ENCODE measurements at places on chromosomes 5 and 9.
A peak's percentile ranks its signal among the peaks of the same experiment; 100 is the strongest.

- DNase-seq = no peak
These were observed 99.9 kb downstream of the GABRB2 start for GRCh38 chr5:161446655-161447054.

DNA sequence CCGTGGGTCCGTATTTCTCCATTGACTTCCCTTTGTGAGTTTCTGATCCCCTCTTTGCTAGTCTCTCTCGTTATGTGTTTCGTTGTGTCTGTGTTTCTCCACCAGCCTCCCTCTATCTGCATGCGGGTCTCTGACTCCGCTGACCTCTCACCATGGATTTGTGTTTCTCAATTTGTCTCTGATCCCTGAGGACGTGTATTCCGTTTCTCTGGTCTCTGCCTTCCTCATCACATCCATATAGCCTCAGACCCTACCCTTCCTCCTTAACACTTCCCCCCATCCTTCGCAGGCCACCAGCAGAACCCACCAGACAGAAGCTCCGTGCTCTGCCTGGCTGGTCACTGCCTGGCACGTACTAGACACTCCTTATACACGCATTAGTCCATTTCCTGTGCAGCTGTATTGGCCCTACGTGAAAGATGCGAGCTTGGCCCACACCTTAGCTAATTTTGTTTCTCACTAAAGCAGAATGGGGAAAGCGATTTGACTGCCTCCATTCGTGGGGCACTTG lies 631 bp downstream of the B4GALT7 start:
- peak; percentile 29 for DNase-seq

DNA sequence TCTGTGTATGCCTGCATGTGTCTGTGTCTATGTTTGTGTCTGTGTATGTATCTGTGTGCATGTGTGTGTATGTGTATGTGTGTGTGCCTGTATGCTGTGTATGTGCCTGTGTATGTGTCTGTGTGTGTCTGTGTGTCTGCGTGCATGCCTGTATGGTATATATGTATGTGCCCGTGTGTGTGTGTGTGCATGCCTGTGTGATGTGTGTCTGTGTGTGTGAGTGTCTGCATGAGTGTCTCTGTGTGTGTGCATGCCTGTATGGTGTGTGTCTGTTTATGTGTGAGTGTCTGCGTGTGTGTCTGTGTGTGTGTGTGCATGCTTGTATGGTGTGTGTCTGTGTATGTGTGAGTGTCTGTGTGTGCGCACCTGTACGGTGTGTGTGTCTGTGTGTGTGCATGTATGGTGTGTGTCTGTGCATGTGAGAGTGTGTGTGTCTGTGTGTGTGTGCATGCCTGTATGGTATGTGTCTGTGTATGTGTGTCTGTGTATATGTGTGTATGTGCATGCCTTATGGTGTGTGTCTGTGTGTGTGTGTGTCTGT lies 137.1 kb upstream of the IRX2 start:
- DNase-seq = no peak

- DNase-seq = no peak
These were observed 136.2 kb downstream of the BARX1 start for GRCh38 chr9:93818827-93819472.

DNA sequence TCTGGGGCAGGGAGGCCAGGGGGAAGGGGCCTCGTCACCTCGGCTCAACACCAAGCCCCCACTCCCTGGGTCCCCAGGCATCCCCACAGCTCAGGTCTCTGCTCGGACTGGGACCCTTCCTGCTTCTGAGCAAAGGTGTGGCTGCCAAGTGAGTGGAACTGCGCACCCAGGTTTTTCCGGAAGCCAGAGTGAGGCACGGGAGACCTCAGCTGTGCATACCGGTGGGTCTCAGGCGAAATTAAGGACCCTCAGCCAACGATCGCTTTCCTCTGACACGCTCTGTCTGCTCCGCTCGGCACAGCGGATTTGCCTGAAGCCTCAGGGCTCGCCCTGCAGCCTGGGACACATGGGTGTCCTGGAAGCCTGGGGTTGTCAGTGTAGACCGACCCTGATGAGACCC lies 41.0 kb upstream of the IRX4 start:
- DNase-seq = no peak

- no peak for DNase-seq
These were observed 73.4 kb downstream of the HABP4 start for GRCh38 chr9:96523374-96523773.

GRCh38 chr5:125487231-125487630 lies 740.8 kb upstream of the ZNF608 start:
- DNase-seq = peak; percentile 78

- DNase-seq = no peak
These were observed 50.0 kb upstream of the GOLPH3 start for GRCh38 chr5:32223972-32224609.

GRCh38 chr5:37812365-37812764 lies 27.5 kb downstream of the GDNF start:
- DNase-seq = no peak

DNA sequence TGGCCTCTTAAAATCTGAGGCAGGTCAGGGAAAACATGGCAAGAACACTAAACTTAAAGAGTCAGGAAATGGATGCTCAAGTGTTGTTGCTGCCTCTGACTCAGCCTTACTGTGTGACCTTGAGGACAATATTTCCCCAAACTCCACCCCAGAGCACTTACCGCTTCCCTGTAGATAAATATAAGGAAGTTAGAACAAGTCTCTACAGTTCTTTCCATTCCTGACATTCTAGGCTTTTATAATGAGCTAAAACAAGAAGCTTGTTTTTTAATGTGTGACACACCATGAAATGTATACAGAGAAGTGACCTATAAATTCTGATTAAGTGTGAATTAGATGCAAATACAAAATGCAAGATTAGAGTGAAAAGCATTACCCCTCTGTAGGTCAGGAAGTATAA lies 129.3 kb downstream of the GRIA1 start:
- no peak for DNase-seq

DNA sequence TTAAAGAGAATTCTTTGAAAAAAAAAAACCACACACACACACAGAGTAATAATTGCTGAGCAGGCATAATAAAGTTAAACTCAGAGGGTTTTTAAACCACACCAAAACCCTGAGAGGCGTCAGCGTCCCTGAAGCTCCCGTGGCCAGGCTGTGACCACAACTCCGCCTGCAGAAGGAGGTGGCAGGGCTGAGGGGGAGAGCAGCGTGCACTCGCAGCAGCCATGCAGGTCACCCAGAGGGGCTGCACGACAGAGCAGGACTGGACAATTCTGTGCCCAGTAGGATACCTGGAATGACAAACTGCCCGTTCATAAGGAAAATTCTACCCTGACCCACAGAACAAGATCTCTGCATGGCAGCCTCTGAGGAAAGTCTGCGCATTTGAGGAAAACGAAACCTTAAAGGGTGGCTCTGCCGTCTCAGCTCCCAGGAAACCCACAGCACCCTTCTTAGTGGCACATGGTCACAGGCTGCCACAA lies 44.0 kb downstream of the ROR2 start:
- DNase-seq = no peak

- DNase-seq = no peak
These were observed 42.3 kb upstream of the VDAC1 start for GRCh38 chr5:134046801-134047686.

- no peak for DNase-seq
These were observed 115.6 kb downstream of the CETN3 start for GRCh38 chr5:90293931-90294330.

DNA sequence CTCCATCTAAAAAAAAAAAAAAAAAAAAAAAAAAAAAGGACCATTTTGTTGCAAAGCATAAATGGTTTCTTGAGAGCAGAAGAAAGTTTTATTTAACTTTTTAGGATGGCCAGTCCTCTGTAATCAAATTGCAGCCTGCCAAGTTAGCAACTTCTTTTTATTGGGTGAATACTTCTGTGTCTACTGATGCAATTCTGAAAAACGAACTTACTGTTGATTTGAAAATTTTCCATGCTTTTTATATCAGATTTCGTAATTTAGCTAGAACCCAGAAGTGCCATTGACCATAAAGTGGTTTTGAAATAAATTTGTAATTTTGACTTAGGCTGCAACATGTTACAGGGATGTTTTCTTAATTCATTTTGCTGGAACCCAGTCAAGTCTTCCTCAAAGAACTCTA lies 269.1 kb upstream of the ACTBL2 start:
- no peak for DNase-seq

DNA sequence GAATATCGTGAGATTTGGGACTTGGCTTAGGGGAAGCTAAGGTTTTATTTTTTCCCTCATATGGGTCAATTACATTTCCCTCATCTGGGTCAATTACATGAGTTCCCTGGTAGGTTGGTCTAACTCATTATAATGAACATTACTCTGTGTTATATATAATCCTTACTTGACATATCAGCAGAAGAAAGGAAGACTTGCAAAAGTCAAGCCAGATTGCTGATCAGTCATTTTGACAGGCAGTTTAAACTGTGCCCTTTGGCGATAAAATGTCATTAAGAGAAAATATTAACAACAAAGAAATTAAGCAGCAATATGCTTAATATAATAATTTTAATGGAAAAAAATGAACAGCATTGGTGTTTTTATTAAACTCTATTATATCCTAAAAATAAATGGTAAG lies 23.1 kb upstream of the TRPM3 start:
- no peak for DNase-seq

DNA sequence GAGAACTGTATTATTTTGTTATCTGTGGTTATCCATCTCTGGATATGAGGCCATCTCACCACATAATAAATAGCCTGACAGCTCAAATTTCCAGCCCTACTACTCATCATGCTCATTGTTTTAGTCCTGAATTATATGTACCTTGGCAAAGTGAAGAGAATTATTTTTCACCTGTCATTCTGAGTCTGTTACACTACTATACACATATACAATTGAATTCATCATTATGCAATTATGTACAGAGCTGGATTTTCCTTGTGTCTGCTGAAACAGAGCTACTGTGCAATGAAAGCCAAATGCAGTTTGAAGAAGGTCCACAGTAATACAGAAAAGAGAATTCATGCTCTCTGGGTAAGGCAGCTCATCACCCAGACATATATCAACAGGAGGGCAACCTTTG lies 28.5 kb downstream of the ESM1 start:
- no peak for DNase-seq

DNA sequence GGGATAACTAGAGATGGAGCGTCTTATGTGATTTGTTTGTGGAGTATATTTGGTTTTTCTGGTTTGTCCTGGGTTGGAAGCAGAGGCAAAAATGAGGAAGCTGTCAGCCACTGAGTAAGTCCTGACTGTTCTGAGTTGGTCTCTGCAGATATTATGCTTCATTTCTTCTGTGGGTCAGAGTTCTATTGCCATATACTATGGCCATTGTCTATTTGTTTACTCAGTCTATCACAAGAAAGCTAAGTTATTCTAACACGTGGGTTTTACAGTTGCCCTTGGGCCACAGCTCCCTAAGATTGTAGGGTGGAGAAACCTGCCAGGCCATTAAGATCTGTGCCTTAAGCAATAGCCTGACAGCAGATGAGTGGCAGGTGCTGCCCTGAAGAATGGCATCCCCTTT lies 3.0 kb upstream of the CTSV start:
- DNase-seq = no peak

GRCh38 chr5:14483504-14484157 lies 98.0 kb upstream of the OTULINL start:
- DNase-seq = no peak

GRCh38 chr5:116084287-116084691 lies 536 bp upstream of the COMMD10 start:
- no peak for DNase-seq

DNA sequence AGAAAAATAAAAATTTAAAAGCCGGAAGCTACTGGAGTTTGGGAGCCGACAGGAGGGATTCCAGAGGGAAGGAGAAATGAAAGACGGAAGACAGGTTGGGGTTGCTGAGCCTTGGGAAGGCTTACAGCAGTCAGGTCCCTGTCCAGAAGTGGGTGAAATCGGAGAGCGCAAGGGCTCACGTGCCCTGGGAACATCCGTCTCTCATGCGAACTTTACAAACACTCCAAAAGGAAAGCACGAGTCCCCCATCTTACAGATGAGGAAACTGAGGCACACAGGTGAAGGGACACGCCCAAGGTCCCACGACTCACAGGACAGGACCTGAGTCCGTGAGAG lies 347 bp upstream of the OLFML2A start:
- DNase-seq = no peak

GRCh38 chr9:6818292-6818922 lies 60.6 kb downstream of the KDM4C start:
- no peak for DNase-seq

DNA sequence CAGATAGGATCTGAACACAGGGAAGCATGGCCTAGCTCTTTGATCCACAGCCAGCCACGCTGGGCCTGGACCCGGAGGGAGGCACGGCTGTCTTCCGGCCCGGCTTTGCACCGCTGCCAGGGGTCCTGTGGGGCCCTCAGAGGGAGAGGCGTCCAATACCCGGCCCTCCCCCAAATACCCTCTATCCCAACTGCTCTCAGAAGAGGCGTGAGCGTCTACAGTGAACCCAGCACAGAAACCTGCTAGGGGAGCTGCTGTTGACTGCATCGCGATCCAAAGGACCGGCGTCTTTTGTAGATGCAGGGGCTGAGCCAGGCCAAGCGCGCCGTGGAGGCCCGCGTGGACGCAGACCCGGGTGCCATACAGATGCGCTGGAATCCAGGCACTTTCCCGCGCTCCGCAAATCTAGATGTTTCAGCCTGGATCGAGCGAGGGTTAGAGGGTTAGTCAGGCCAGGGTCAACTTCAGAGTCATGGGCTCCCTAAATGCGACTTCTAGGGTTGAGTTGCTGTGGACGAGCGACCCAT lies 1.1 kb upstream of the TCF7 start:
- DNase-seq = no peak

GRCh38 chr5:160675988-160676387 lies 176.0 kb downstream of the ATP10B start:
- DNase-seq = no peak

GRCh38 chr5:170390472-170390871 lies 1.3 kb upstream of the KCNMB1 start:
- no peak for DNase-seq

- DNase-seq = no peak
These were observed 7.7 kb downstream of the NEURL1B start for GRCh38 chr5:172648755-172649154.

DNA sequence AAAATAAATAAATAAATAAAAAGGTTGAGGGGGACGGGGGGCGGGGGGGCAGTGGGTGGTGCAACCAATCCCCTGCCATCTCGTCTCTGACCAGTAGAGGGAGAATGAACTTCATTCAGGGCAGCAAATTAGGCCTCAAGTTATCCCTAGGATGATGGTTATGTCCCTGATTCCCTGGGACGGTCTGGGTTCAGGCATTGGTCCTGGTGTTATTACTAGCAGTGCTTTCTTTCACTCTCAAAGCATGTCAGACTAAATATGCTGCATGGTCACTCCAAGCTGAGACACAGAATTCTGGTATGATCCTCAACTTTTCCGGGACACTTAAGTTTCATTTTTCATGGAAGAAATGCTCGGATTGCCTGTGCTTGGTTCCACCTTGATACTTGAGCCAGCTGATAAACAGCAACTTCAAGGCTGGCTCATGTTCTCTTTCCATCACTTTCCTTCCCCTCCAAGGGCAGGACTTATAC lies 59.4 kb downstream of the DAP start:
- peak; percentile 44 for DNase-seq

All from globus pallidus (tissue), 1 donor.